ENCODE measurements at places on chromosomes 1 and 21. TPM values are rescaled to one million over a fixed set of nuclear protein-coding genes. Genes with fewer than 3 reads are reported as not detected.
A peak's percentile ranks its signal among the peaks of the same experiment; 100 is the strongest.

HSPA6 gene
- 1.4 TPM for polyA plus RNA-seq

LCE1E gene
- polyA plus RNA-seq, result not detected

RAB42 gene
- 1.3 TPM for polyA plus RNA-seq

ZFP69B gene
- polyA plus RNA-seq, result 1.5 TPM

SIM2 gene
- 0.01 TPM for polyA plus RNA-seq

CD84 gene
- polyA plus RNA-seq, result 0.48 TPM

DNA sequence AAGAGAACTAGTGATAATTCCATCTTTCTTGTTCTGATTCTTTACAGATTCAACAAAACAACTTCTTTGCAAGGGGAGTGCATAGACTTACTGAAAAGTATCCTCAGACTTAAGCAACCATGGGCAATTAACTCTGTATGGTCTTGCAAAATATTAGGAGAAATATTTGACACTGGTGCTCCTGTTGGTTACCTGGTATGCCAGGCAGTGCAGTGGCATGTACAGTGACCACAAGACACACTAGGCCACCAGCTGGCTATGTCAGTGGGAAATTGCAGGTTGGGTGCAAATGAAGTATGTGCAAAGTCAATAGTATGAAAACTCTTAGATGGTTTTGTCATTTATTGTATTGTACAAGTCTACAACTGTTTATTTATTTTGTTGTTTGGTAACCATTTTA, 34.5 kb downstream of the EPS15 start:
- no peaks in the 10 kb centered on the region for H3K27me3 ChIP-seq
- no peak for DNase-seq
- H3K27ac ChIP-seq, result no peak overlapping the region
- no peak overlapping the region for H3K4me3 ChIP-seq

- H3K27me3 ChIP-seq, result no peaks in the 10 kb centered on the region
- H3K4me3 ChIP-seq, result no peak overlapping the region
Observed at GRCh38 chr1:196723325-196724185, 51.1 kb upstream of the CFHR3 start.

GRCh38 chr1:31216016-31216415, 23.7 kb downstream of the NKAIN1 start:
- no peak overlapping the region for H3K4me3 ChIP-seq
- no peak overlapping the region for H3K27ac ChIP-seq
- H3K27me3 ChIP-seq, result no peaks in the 10 kb centered on the region
- H3K4me1 ChIP-seq, result peaks cover 4% of the 10 kb centered on the region

DNA sequence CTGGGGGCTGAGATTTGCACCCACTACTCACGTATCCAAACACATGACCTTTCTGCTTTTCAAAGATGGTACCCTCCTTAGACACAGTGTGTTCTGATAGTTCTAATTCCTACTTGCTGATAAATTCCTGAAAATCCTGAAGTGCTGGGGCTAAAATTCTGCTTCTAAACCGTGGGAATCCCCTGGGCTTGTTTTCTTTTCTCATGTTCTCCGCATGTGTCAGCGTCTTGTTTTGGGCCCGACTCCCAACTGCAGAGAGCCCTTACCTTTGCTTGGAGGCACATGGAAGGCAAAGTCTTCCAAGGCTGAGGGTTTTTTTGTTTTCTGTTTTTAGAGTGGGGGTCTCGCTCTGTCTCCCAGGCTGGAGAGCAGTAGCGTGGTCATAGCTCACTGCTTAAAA, 27.2 kb downstream of the PSMG1 start:
- H3K4me3 ChIP-seq, result no peak overlapping the region
- DNase-seq, result no peak
- no peaks in the 10 kb centered on the region for H3K36me3 ChIP-seq

GRCh38 chr1:235246022-235246948, 81.7 kb downstream of the ARID4B start:
- H3K27me3 ChIP-seq, result no peaks in the 10 kb centered on the region
- no peaks in the 10 kb centered on the region for H3K36me3 ChIP-seq
- no peaks in the 10 kb centered on the region for H3K4me1 ChIP-seq
- H3K27ac ChIP-seq, result no peak overlapping the region

GRCh38 chr1:41805771-41806471, 112.8 kb downstream of the HIVEP3 start:
- H3K4me1 ChIP-seq, result no peaks in the 10 kb centered on the region
- no peaks in the 10 kb centered on the region for H3K36me3 ChIP-seq
- DNase-seq, result no peak
- H3K4me3 ChIP-seq, result no peak overlapping the region

DNA sequence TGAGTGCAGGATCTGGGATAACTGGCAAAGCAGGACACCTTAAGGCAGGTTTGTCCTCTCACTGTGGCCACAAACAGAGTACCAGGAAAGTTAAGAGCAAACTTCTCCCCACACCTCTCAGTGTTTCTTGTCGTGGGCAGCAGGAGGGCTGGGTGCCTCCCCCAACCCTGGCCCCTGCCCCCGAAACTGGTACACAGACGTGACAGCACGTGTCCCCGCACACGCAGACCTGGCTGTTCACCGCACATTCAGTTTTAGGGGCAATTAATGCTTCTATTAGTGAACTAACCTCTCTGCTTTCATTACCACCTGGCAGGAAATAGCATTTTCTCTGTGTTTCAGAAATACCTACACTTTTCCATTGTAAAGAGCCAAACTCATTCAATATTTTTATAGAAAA, 32.9 kb upstream of the RIPK4 start:
- no peaks in the 10 kb centered on the region for H3K27me3 ChIP-seq
- DNase-seq, result no peak

DNA sequence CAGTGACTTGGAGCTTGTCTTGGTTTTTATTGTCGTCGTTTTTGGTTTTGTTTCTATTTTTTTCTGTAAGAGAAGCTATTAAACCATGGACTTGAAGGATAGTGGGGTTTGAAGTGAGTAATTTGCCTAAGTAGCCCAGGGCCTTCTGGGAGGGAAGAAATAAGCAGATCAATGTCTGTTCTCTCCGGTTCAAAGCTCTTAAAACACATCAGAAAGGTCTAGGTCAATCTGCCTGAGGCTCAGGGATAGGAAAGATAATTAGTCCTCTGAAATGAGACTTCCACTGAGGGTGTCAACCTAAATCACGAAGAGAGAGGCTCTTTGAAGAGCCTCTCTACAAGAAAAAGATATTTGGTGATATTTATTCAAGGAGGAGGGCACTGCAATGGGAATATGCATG, 178.0 kb downstream of the MATN1 start:
- DNase-seq, result no peak
- no peaks in the 10 kb centered on the region for H3K36me3 ChIP-seq
- no peak overlapping the region for H3K4me3 ChIP-seq
- no peaks in the 10 kb centered on the region for H3K27me3 ChIP-seq

- no peak for DNase-seq
- no peaks in the 10 kb centered on the region for H3K27me3 ChIP-seq
- H3K36me3 ChIP-seq, result no peaks in the 10 kb centered on the region
- no peak overlapping the region for H3K27ac ChIP-seq
Observed at GRCh38 chr21:31447505-31447904, 103.4 kb upstream of the TIAM1 start.

- H3K4me1 ChIP-seq, result no peaks in the 10 kb centered on the region
- H3K36me3 ChIP-seq, result no peaks in the 10 kb centered on the region
- no peaks in the 10 kb centered on the region for H3K27me3 ChIP-seq
- no peak for DNase-seq
- no peak overlapping the region for H3K4me3 ChIP-seq
- no peak overlapping the region for H3K27ac ChIP-seq
Observed at GRCh38 chr1:246131095-246131494, 376.0 kb downstream of the SMYD3 start.

- no peaks in the 10 kb centered on the region for H3K27me3 ChIP-seq
- no peak overlapping the region for H3K27ac ChIP-seq
- no peak overlapping the region for H3K4me3 ChIP-seq
Observed at GRCh38 chr1:46767649-46768282, 31.1 kb upstream of the CYP4B1 start.

DNA sequence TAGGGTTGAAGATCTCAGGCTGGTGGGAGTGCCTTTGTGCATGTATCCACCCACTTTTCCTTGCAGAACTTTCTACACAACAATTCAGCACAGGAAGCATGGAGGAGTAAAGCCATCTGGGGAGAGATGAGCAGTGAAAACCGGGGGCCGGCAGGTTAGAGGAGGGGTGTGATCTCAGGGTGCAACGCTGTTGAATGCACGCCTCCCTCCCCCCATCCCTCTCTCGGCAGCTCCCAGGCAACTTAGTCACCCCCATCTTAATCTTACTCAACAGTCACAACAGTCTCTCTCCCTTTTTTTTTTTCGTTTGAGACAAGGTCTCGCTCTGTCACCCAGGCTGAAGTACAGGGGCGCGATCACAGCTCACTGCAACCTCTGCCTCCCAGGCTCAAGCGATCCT, 16.6 kb upstream of the ABCG1 start:
- H3K4me3 ChIP-seq, result no peak overlapping the region
- no peak overlapping the region for H3K27ac ChIP-seq
- no peak for DNase-seq
- H3K36me3 ChIP-seq, result no peaks in the 10 kb centered on the region
- H3K27me3 ChIP-seq, result no peaks in the 10 kb centered on the region
- peaks cover 5% of the 10 kb centered on the region for H3K4me1 ChIP-seq

- H3K4me1 ChIP-seq, result no peaks in the 10 kb centered on the region
- no peak overlapping the region for H3K4me3 ChIP-seq
- no peak for DNase-seq
- no peaks in the 10 kb centered on the region for H3K27me3 ChIP-seq
- H3K27ac ChIP-seq, result no peak overlapping the region
Observed at GRCh38 chr1:192595299-192595698, 19.7 kb downstream of the RGS1 start.

- no peak overlapping the region for H3K27ac ChIP-seq
- no peaks in the 10 kb centered on the region for H3K4me1 ChIP-seq
- H3K27me3 ChIP-seq, result no peaks in the 10 kb centered on the region
- no peak for DNase-seq
- H3K36me3 ChIP-seq, result no peaks in the 10 kb centered on the region
Observed at GRCh38 chr1:4174291-4175200, 274.5 kb upstream of the C1orf174 start.

- no peaks in the 10 kb centered on the region for H3K27me3 ChIP-seq
- no peak overlapping the region for H3K4me3 ChIP-seq
- DNase-seq, result peak; percentile 71
- no peak overlapping the region for H3K27ac ChIP-seq
- H3K36me3 ChIP-seq, result no peaks in the 10 kb centered on the region
Observed at GRCh38 chr1:203038891-203039608, 12.8 kb downstream of the PPFIA4 start.

DNA sequence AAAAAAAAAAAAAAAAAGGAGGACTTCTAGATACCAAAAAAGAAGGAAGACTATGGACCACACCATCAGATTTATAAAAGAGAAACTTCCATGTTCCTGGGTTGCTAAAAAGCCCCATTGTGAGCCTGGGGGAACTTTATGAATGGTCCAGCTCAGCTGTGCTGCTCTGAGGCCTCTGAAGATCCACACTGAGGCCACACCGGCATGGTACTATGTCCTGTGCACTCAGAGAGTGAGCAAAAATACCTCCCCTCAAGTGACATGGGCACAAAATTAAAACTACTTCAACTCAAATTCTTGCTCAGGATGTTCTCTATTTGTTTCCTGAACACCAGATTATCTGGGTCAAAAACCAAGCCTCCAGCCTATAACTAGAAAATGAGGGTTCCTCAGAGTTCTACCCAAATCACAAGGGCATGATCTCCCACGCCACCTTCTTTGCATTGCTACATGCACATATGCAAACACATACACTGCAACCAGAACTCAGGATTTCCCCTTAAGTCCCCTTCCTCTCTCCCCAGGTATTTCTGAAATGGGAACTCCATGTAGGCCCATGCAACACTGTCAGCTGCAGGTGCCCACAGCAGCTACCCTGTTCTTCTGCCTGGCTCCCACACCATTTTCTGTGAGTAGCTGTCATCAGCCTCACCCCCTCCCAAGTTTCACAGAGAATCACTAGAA, 94.4 kb downstream of the SH3GLB1 start:
- H3K27ac ChIP-seq, result no peak overlapping the region
- H3K36me3 ChIP-seq, result no peaks in the 10 kb centered on the region
- no peaks in the 10 kb centered on the region for H3K27me3 ChIP-seq
- H3K4me1 ChIP-seq, result no peaks in the 10 kb centered on the region

GRCh38 chr1:176996456-176997090, 167.9 kb downstream of the ASTN1 start:
- no peak overlapping the region for H3K27ac ChIP-seq
- H3K36me3 ChIP-seq, result no peaks in the 10 kb centered on the region
- H3K4me3 ChIP-seq, result no peak overlapping the region
- no peaks in the 10 kb centered on the region for H3K27me3 ChIP-seq

DNA sequence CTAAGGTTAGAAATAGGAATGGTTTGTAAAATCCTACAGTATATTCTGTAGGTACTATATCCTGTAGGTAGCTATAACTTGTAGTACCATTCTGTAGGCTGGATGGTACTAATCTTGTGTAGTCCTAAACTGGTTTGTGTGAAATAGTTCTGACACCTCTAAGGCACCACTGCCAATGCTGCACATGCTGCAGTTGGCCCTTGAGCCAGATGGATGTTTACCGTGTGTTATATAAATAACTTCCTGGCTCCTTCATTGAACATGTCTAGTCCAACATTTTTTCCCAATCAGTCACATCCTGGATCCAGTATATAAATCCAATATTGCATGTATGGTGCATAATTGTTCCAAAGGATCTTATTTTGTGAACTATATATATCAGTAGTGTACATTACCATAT, 89.5 kb upstream of the GNG4 start:
- H3K27me3 ChIP-seq, result no peaks in the 10 kb centered on the region
- H3K4me3 ChIP-seq, result no peak overlapping the region
- H3K4me1 ChIP-seq, result no peaks in the 10 kb centered on the region
- no peaks in the 10 kb centered on the region for H3K36me3 ChIP-seq
- H3K27ac ChIP-seq, result no peak overlapping the region
- DNase-seq, result no peak

DNA sequence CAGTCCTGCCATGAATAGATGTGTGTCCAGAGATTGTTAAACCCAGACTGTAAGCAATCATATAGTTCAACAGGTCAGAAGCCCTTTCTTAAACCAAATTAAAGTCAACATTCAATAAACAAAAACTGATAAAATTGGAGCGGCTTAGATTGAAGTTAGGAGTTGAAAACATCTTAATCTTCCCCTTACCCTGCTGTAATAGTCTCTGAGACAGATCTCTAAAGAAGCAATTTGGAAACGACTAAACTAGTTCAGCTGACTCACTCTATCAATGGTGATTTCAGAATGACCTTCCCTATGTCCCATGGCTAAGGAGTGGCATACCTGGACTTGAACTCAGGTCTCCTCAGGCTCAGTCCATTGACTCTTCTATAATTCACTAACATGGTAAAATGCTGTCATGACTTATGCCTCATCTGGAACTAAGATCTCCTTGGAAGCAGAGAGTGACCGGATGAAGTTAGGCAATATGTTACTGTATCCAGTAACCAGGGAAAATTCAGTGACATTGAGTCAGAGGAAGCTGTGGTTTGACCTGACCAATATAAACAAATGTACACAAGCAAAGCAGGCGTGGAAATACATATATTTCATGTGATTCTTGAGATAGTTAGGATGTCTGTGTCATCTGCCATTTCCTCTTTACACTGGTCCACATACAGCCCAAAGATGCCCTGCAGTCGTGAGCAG, 30.1 kb downstream of the SGIP1 start:
- DNase-seq, result no peak
- H3K27me3 ChIP-seq, result no peaks in the 10 kb centered on the region
- no peaks in the 10 kb centered on the region for H3K36me3 ChIP-seq
- H3K4me3 ChIP-seq, result no peak overlapping the region
- H3K27ac ChIP-seq, result no peak overlapping the region
- no peaks in the 10 kb centered on the region for H3K4me1 ChIP-seq

GRCh38 chr1:29630756-29631155, 394.4 kb downstream of the PTPRU start:
- no peaks in the 10 kb centered on the region for H3K27me3 ChIP-seq
- no peak for DNase-seq
- no peaks in the 10 kb centered on the region for H3K4me1 ChIP-seq
- H3K36me3 ChIP-seq, result no peaks in the 10 kb centered on the region
- no peak overlapping the region for H3K4me3 ChIP-seq

Measured in ovary (tissue), 10 donors.